ENCODE measurements at places on chromosomes 2 and 18. TPM values are rescaled to one million over a fixed set of nuclear protein-coding genes. Genes with fewer than 3 reads are reported as not detected.

DTYMK gene
- 42.2 TPM for polyA plus RNA-seq

DES gene
- polyA plus RNA-seq = not detected

LIMS3 gene
- 2.7 TPM for polyA plus RNA-seq

CDK15 gene
- polyA plus RNA-seq = 0.09 TPM

DAW1 gene
- polyA plus RNA-seq = 1.5 TPM

TBR1 gene
- 4.5 TPM for polyA plus RNA-seq

B4GALT6 gene
- 17.8 TPM for polyA plus RNA-seq

PCARE gene
- not detected for polyA plus RNA-seq

CDCA7 gene
- 0.78 TPM for polyA plus RNA-seq

FEZ2 gene
- polyA plus RNA-seq = 36.8 TPM

CASP10 gene
- polyA plus RNA-seq = not detected

SLC23A3 gene
- polyA plus RNA-seq = 0.28 TPM

MARCHF4 gene
- polyA plus RNA-seq = 13.0 TPM

KCTD18 gene
- 17.8 TPM for polyA plus RNA-seq

SRBD1 gene
- 5.3 TPM for polyA plus RNA-seq

DLGAP1 gene
- 4.5 TPM for polyA plus RNA-seq

RBBP8 gene
- polyA plus RNA-seq = 19.5 TPM
